ENCODE measurements at places on chromosomes 2 and 18.

- DNase-seq = no peak
Measured at GRCh38 chr2:142866426-142866825, 11.0 kb upstream of the KYNU start.

DNA sequence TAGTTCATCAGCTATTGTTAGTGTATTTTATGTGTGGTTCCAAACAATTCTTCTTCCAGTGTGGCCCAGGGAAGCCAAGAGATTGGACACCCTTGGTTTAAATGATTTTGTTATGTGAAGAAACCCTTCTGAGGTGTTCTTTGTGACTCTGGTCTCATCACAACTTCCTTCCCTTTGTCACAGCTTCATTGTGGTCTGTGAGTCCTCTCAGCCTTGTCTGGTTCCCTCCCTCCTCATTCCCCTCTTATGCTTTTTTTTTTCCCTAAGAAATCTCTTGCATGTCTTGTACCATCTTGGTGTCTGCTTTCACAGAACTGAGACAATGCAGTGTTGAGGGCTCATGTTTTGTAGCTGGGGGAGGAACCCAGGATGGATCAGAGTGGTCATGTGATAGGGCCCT is 118.9 kb downstream of the TMEM182 start:
- no peak for DNase-seq

GRCh38 chr2:226772389-226773179 is 27.0 kb downstream of the IRS1 start:
- DNase-seq = no peak

DNA sequence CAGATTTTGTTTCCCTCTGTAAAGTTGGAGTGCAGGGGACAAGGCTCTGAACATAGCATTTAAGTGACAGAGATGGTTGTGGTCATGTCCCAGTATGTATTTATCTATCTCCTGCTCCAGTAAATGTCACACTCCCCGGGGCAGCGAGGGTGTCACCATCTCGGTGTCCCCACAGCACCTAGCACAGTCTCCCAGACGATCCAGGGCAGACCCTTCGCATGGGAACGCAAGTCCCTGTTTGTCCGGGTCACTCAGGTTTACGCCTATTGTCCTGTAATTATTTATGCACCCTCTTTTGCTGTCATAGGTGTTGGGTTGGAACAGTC is 12.6 kb upstream of the NTSR2 start:
- no peak for DNase-seq

DNA sequence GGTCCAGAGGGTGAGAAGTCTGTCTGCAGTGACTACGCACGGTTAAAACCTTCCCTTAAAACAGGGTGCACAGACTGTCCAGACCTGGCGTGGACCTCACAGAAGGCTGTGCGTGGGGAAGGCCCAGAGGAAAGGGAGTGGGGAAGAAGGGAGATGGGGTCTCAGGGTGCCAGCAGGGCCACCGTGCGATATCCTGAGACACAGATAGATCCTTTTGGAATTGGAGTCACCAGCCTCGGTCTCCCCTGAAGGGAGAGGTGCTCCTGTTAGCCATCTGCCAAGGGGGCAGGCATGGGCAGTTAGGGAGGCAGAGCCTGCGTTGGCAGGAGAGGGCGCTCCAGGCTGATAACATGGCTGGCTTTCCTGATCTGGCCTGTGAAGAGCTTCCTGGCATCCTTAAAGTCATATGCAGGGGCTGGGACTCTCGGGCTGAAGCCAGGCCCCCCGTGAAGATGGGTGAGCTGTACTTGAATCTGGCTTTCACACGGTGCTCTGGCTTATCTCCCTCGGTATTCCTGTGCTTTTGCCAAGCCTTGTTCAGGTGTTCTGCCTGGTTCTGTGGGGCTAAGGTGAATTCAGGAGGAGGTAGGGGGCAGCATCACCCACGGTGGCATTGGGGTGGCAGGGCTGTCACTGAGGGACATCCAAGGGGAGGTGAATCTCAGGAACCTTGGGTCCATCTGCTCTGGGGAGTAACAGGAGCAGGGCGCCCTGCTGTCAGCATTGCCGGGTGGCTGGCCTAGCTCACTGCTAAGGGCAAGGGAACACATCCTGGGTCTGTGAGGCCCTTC is 107.2 kb upstream of the SMAD2 start:
- no peak for DNase-seq

DNA sequence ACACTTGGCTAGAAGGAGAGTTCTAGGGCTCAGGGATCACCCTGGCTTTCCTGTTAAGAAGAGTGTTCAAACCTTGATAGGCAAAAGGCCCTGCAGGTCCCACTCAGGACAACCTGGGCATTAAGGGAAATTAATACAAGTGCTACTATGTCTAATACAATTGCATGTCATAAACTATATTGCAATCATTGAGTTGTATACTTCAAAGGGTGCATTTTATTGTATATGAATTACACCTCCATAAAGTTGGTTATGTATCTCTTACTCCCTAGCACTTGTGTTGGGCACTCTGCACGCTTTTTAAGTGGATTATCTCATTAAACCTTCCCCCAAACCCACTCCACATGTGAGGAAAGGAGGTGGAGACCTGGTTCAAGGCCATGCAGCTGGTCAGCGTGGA is 172.1 kb upstream of the GLI2 start:
- DNase-seq = no peak

- DNase-seq = no peak
Measured at GRCh38 chr2:181602017-181602416, 54.9 kb downstream of the CERKL start.

- no peak for DNase-seq
Measured at GRCh38 chr2:195675783-195676427, 18.9 kb downstream of the SLC39A10 start.

- no peak for DNase-seq
Measured at GRCh38 chr2:152508446-152508845, 173.5 kb downstream of the FMNL2 start.

GRCh38 chr2:45612285-45612684 is 1.2 kb upstream of the SRBD1 start:
- DNase-seq = no peak

- DNase-seq = no peak
Measured at GRCh38 chr2:151482171-151482725, 72.5 kb downstream of the RIF1 start.

- no peak for DNase-seq
Measured at GRCh38 chr2:142937347-142937746, 59.9 kb downstream of the KYNU start.

DNA sequence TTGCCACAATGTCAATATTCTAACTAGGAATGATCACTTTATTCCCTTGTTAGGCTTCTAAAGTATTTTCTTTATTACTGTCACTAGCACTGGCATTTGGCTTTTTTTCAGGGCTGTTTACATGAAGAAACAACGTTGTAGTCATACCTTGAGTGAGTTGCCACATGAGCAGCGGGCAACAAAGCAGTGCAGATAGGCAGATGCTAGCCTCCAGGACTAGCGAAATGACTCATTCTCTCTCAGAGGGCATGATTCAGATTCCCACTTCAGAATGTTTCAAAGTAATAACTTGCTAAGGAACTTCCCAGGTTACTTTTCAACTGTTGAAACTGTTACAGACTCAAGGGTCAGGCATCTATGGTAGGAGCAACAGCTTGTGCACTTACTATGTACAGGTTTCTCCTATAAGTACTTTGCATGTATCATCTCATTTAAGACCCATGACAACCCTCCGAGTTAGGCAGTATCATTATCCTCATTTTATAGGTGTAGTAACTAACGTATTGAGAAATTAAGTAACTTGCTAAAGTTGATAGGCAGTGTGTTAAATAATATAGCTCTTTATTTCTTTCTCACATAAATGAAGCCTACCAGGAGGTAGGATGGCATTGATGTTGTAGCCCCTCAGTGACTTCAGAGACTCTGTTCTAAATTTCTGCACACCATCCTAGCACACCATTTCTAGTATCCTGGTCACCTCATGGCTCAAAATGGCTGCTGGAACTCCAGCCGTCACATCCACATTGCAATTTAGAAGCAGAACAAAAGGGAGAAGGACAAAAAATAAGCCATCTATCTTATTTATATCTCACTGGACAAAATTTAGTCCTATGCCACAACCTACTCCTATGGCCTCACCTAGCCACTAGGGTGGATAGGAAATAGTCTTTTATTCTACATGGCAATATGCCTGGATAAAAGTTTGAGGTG is 83.3 kb downstream of the ICOS start:
- no peak for DNase-seq

GRCh38 chr2:86284987-86285386 is 52.4 kb downstream of the REEP1 start:
- DNase-seq = no peak

DNA sequence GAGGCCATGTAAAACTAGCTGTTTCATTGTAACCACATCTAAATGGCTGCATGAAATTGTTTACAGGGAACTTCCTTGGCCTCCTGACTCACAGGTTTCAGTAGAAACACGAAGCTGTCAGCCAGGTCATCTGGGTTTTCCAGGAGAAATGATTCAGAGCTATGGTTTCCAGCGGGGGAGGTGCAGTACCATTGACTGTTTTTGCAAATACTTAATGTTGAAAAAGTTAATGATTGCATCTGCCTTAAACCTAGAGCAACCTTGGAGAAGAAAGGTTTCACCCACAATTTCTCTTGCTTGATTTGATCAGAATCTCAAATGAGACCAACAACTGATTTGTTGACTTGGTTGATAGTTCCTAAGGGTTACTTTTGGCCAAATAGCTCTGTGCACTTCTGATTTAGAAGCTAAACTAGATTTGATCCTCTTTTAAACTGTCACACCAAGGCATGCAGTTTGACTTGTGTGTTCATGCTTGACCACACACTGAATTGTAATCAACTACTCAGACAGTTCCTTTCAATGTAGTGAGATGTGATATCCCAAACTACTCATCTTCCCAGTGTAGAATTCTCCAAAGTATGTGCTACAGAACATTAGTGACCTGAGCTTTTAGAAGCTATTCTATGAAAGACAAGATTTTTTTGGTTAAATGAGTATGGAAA is 193.5 kb upstream of the CHST9 start:
- DNase-seq = no peak

- no peak for DNase-seq
Measured at GRCh38 chr2:135299658-135300244, 231.3 kb downstream of the ZRANB3 start.

GRCh38 chr2:8848328-8849100 is 11.1 kb upstream of the KIDINS220 start:
- no peak for DNase-seq

DNA sequence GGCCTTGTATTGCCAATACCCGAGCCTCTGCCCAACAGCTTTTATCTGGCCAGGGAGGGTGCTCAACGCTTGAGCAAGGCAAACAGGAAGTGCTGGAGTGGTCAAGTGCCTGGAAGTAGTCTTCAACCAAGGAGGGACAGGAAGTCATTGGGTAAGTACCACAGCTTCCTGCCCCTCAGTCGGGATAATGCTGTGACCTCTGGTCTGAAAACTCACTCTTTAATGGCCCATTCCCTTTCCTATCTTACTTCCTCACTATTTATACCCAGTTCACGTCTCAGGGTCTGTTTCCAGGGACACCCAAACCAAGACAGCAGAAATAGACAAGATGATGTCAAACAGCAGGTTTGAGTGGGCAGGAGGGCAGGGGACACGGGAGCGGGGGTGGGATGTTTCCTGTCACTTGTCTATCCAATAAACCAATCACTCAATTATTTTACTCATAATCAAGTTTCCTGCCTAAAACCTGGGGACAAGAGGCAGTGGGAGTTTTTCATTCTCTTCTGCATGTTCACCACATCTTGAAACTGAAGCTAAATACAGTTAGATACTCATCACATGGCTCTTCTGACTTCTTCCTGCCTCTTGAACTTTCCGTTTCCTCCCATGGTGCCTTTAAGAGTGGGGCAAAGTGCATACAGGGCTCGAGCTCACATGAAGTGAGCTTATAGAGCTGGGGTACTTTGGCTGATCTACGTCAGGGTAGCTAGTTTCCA is 68.9 kb upstream of the CAB39 start:
- DNase-seq = no peak

DNA sequence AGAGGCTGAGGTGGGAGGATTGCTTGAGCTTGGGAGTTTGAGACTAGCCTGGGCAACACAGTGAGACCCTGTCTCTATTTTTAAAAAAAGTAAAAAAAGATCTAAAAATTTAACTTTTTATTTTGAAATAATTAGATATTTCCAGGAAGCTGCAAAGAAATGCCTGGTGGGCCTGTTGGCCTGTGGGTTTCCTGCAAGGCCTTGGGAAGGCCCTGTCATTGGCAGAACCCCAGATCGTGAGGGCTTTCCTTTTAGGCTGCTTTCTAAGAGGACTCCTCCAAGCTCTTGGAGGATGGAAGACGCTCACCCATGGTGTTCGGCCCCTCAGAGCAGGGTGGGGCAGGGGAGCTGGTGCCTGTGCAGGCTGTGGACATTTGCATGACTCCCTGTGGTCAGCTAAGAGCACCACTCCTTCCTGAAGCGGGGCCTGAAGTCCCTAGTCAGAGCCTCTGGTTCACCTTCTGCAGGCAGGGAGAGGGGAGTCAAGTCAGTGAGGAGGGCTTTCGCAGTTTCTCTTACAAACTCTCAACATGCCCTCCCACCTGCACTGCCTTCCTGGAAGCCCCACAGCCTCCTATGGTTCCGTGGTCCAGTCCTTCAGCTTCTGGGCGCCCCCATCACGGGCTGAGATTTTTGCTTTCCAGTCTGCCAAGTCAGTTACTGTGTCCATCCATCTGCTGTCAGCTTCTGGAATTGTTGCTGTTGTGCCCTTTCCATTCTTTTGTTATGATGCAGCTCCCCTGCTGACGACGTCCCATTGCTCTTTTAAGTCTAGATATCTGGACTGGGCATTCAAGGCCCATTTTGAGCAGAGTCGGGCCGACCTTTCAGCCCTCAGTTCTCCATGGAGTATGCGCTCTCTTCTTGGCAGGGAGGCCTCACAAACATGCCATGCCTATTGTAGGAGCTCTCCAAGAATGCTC is 6.6 kb downstream of the PROC start:
- DNase-seq = no peak

- no peak for DNase-seq
Measured at GRCh38 chr18:60259052-60259681, 113.4 kb downstream of the MC4R start.

- DNase-seq = no peak
Measured at GRCh38 chr2:18829251-18829902, 240.0 kb upstream of the NT5C1B start.

DNA sequence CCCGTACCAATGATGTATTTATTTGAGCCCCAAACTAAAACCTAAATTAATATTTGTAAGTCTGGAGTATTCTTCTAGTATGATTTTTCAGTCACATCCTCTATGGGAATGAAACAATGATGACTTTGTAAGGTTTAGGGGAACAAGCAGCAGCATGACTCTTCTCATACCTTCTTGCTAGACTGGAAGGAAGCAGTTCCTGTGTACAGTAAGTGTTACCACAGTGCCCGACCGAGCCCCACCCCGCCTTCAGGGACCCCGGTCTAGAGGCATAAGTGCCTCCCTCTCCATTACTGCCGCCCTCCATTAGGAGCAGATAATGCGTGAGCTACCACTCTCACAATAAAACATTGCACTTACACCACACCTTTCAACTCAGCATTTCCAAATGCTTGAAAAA is 599.3 kb downstream of the ARHGAP15 start:
- no peak for DNase-seq

- DNase-seq = no peak
Measured at GRCh38 chr18:363301-364085, 95.6 kb upstream of the THOC1 start.

GRCh38 chr18:50393802-50394201 is 19.0 kb downstream of the SKA1 start:
- DNase-seq = no peak
